ENCODE measurements at places on chromosomes 11 and 22. TPM values are rescaled to one million over a fixed set of nuclear protein-coding genes. Genes with fewer than 3 reads are reported as not detected.

GRCh38 chr11:1753229-1753928 lies 3.0 kb upstream of the IFITM10 start:
- peaks cover 77% of the 10 kb centered on the region for H3K36me3 ChIP-seq
- peaks cover 7% of the 10 kb centered on the region for H3K27me3 ChIP-seq
- peaks cover 86% of the 10 kb centered on the region for H3K4me1 ChIP-seq
- H3K27ac ChIP-seq, result no peak overlapping the region

DNA sequence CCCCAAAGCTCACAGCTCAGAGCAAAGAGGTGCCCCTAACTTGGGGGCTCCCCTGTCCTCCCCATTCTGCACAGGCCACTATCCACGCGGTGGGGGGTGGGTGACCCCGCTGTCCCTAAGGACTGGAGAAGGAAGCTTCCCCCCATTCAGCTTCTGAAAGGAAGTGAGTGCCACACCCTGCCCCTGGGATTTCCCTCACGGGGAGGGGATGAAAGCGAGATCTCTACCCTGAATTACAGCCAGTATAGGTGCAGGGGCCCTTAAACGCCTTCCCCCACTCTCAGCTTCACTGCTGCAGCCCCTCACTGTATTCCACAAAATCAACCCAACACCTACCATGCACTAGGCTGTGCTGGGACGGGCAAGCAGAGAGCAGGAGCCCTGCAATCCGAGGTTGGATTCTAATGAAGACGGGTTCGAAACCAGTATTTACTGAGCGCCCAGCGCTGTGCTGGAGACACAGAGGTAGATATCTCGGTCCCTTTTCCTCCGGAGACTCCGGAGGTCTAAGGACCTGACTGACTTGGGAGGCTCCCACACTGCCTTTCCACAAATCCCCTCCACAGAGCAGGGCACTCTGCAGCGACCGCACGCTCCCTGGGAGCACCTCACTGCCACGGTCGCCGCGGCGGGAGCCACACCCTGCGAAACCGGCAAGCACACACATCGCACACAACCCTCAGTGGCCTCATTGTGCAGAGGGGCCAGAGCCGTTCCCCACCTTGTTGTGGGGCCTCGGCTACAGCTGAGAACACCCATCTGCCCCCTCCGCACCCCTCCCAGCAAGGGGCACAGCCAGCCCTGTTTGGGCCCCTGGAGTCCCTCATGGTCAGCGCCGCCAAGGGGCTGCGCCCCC lies 1.8 kb downstream of the AHNAK start:
- H3K4me1 ChIP-seq, result peaks cover 81% of the 10 kb centered on the region
- H3K27ac ChIP-seq, result peak overlapping the region; percentile 96
- no peaks in the 10 kb centered on the region for H3K36me3 ChIP-seq
- H3K27me3 ChIP-seq, result no peaks in the 10 kb centered on the region
- peak overlapping the region; percentile 95 for H3K4me3 ChIP-seq
- DNase-seq, result no peak

Gene DDT
- total RNA-seq, result 104 TPM

DNA sequence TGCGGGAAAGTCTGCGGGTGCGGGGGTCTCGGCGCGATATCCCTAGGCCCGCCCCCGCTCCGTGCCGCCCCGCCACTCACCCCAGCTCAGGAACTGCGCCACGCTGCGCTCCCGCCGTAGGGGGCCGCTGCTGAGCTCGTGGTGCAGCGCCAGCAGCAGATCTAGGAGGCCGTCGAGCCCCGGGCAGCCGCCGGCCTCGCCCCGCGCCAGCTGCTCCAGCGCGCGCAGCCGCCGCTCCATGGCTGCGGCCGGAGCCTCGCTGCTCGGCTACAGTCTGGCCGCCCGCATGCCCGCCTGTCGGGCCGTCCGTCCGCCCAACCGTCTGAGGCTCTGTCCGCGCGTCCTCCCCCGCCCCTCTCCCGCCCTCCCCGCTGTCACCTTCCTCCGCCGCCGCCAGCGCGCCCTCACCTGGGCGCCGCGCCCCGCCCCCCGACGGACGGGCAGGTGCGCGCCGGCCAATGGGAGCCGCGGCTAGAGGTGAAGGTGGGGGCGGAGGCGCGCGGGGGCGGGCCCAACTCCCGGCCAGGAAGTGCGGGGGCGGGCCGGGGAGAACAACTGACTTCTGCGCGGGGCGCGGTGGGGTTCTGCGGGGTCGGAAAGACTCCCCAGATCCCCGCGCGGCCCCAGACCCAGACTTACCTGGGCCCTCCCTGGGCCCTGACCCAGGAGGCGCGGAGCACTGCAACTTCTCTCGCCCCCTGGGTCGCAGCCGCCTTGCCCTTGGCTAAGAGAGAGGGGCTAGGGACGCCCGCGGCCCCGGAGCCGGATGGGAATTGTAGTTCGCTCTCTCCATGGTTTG lies at the start of gene CDC42BPG:
TSS of gene CDC42BPG (minus strand) at position 324 of the 799 bp plus-strand sequence. CDS start at position 240, 84 bp downstream.
- H3K36me3 ChIP-seq, result no peaks in the 10 kb centered on the region
- H3K4me1 ChIP-seq, result peaks cover 13% of the 10 kb centered on the region
- no peaks in the 10 kb centered on the region for H3K27me3 ChIP-seq
- peak within 1 kb of the TSS; percentile 65 for H3K27ac ChIP-seq
- H3K4me3 ChIP-seq, result peak within 1 kb of the TSS; percentile 54

DNA sequence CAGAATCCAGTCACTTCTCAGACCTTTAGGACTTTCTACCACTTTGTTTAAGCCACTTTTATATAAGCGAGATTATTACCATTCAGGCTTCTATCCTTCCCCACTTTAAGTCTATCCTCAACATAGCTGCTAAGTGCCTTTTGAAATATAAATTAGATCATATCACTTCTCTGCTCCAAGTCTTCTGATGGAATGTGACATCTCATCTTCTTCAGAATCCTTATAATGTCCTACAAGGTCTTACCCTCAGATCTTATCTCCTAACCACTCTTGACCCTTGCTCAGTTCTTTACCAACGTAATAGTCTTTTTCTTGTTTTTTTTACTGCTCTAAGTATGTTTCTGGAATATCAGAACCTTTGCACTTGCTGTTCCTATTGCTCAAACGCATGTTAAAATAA lies 188.7 kb downstream of the DYNC2H1 start:
- H3K27ac ChIP-seq, result no peak overlapping the region
- no peak overlapping the region for H3K4me3 ChIP-seq
- no peaks in the 10 kb centered on the region for H3K36me3 ChIP-seq
- no peak for DNase-seq

DNA sequence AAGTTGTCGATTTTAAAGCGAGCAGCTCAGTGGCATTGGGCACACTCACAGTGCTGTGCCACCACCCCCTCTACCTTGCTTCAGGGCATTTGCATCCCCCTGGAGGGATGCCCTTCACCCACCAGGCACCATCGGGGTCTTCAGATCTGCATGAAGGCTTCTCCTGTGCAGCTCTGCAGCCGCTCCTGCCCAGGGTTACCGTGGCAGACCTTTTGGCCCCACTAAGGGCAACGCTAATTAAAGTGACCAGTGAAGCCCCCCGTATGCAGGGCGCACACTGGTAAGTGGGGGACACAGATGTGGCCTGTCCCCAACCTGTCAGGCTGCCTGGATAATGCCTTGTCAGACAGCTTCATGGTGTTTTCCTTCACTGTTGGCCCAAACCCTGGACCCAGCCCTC lies 1117.7 kb downstream of the BRD1 start:
- no peaks in the 10 kb centered on the region for H3K27me3 ChIP-seq
- no peaks in the 10 kb centered on the region for H3K36me3 ChIP-seq
- no peak for DNase-seq
- H3K27ac ChIP-seq, result no peak overlapping the region
- H3K4me3 ChIP-seq, result no peak overlapping the region
- no peaks in the 10 kb centered on the region for H3K4me1 ChIP-seq

Gene MFNG
- 24.4 TPM for total RNA-seq

Gene TEX12
- not detected for total RNA-seq

Gene TMEM191C
- 1.8 TPM for total RNA-seq

- no peak overlapping the region for H3K4me3 ChIP-seq
- DNase-seq, result no peak
- no peaks in the 10 kb centered on the region for H3K27me3 ChIP-seq
- no peaks in the 10 kb centered on the region for H3K4me1 ChIP-seq
These were observed 17.3 kb upstream of the CD82 start for GRCh38 chr11:44548032-44548695.

DNA sequence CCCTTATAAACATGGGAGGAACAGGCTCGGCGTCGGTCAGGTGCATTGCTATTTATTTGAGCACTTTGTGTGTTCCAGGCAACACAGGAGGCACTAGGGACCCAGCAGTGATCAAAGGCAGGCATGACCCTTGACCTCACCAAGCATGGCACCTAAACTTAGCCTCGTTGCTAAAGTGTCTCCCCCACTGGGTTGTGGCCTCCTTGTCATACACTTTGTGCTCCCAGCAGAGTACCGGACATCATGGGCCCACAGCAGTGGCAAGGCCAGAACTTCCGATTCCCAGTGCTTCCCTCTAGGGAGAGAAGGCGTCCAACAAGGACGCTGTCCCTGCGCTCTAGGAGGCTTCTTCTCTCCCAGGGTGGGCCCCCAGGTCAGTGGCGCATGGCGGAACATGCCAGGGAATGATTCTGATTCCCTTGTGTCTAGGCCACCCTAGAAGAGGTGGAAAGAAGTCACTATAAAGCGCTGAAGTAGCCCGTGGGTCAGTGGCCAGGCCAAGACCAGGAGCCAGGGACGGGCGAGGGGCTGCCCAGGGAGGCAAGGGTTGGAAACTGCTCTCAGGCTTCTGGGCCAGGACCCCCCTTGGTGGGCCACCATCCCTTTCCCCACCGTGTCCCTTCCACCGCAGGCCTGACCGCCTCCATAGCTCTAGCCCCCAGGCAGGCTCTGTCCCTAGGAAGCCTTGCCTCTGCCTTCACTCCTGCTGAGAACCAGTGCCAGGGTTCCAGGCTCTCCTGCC lies 19.7 kb downstream of the TOM1 start:
- H3K4me1 ChIP-seq, result no peaks in the 10 kb centered on the region
- H3K4me3 ChIP-seq, result no peak overlapping the region
- no peaks in the 10 kb centered on the region for H3K36me3 ChIP-seq
- H3K27ac ChIP-seq, result no peak overlapping the region
- DNase-seq, result no peak

- no peaks in the 10 kb centered on the region for H3K4me1 ChIP-seq
- no peaks in the 10 kb centered on the region for H3K36me3 ChIP-seq
- H3K27ac ChIP-seq, result no peak overlapping the region
- no peak overlapping the region for H3K4me3 ChIP-seq
- DNase-seq, result peak; percentile 51
These were observed 74.9 kb upstream of the HORMAD2 start for GRCh38 chr22:30005213-30005857.

GRCh38 chr11:114078423-114078822 lies 18.9 kb downstream of the ZBTB16 start:
- H3K27ac ChIP-seq, result no peak overlapping the region
- H3K27me3 ChIP-seq, result no peaks in the 10 kb centered on the region
- peaks cover 63% of the 10 kb centered on the region for H3K4me1 ChIP-seq
- H3K36me3 ChIP-seq, result peaks cover 21% of the 10 kb centered on the region

Gene PICK1
- 39.5 TPM for total RNA-seq

DNA sequence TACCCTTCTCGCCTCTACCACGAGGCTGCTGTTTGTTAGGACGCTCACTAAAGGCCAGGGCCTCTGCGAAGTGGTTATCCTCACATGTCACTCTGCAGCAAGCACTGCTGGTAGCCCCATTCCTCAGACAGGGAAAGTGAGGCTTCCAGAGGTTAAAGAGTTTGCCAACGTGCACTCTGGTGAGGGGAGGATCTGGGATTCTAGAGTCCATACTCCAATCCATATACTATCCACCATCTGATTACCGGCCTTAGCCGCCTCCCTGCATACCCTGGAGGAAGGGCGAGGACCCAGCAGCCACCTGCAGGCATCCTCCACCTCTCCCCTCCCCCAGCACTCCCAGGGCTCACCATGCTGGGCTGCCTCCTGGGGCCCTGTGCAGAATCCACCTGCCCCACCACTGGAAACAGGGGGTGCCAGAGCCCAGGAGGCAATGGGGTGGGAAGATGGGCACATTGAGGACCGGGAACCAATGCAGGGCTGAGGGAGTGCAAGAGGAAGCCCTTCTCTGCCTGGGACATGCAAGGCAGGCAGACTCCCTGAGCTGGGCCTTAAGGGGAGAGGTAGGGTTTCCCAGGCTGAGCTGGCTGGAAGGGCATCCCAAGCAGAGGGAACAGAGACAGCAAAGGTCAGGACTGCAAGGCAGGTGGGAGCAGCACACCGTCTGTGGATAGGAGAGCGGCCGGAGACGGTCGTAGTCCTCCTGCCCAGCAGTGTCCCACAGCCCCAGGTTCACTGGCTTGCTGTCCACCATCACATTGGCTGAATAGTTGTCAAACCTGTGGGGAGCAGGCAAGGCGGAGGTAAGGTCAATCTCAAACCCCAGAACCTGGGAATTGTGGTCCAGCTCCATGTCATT lies 11.7 kb downstream of the RAC2 start:
- peaks cover 54% of the 10 kb centered on the region for H3K27me3 ChIP-seq
- H3K4me1 ChIP-seq, result peaks cover 93% of the 10 kb centered on the region
- peak; percentile 69 for DNase-seq
- H3K4me3 ChIP-seq, result no peak overlapping the region
- H3K36me3 ChIP-seq, result no peaks in the 10 kb centered on the region
- no peak overlapping the region for H3K27ac ChIP-seq
